Prostate gland (tissue), 2 donors: ENCODE measurements at places on chromosomes 7 and 10. TPM values are rescaled to one million over a fixed set of nuclear protein-coding genes. Genes with fewer than 3 reads are reported as not detected.

- peak; percentile 96 for DNase-seq
Measured at GRCh38 chr10:88131511-88132139, 268.2 kb downstream of the PTEN start.

GRCh38 chr10:6953271-6953801, 373.3 kb upstream of the PRKCQ start:
- no peak for DNase-seq

MCMBP gene
- 37.6 TPM for total RNA-seq

CHAT gene
- not detected for total RNA-seq

- no peak for DNase-seq
Measured at GRCh38 chr10:102261196-102261595, 15.9 kb downstream of the GBF1 start.

DNA sequence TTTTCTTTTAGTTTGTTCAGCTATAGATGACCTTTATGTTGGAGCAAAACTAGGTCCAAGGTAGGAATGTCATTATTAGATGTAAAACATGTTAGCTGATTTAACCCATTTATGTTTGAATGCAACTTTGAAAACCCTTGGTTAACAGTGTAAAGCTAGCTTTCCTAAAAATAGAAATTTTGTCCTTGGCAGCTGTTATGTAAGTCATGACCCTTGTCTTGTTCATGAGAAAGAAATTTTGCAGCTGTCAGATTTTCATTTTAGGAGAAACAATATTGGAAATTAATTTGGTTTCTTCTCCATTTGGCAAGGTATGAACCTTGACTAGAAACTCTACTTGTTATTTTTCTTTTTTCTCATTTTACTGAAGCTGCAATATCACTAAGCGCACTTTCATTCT, 23.9 kb upstream of the CCAR1 start:
- DNase-seq: no peak

DNA sequence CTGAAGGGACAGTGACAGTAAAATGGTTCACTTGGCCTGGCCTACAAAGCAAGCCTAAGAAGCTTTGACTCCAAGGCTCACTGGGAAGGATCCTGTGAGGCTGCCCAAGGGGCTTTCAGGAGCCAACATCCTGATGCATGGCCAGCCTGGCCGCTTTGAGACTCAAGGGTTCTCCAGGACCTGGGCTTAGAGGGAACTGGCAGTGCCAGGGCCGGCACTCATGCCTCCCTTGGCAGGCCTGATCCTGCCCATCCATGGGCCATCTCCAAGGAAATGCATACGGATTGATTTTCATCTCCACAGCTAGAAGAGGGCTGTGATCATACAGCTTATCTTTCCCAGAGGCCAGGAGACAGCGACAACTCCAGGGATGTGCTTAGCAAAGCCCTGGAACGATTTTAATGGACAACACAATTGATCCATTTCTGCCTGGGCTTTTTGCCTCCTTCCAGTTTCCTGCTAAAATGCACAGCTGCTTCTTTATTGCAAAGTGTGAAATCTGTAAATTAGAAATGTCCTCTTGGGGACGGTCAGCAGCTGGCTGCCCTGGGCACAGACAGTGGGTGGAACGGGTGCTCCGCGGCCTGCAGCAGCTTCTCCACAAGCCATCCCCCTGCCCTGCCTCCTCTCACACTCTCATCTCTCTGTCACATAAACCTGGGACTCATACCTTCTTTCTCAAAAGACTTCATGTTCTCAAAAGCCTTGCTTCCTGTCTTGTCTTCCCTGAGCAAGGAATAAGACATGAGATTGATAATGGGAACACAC, 288.5 kb downstream of the GRID1 start:
- no peak for DNase-seq

DNA sequence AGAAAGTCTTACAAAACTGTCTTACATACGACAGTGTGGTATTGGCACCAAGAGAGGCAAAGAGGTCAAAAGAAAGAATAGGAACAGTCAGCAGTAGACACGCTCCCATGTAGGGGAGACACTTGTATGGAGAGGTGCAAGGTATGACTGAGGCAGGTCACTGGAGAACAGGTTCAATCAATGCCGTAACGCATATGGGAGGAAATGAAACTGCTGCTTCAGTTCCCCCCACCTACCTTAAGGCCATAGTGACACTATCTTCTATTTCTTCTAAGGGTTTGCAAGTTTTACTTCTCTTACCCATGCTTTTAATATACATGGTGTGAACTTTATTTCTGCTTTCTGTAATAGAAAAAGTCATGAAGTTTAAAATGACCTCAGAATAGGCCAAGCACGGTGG, 5.5 kb upstream of the PITRM1 start:
- DNase-seq: no peak

GRCh38 chr7:77877791-77878190, 79.2 kb downstream of the PHTF2 start:
- DNase-seq: no peak

GTPBP4 gene
- total RNA-seq: 15.6 TPM

HOGA1 gene
- total RNA-seq: 2.7 TPM

GRCh38 chr7:2967253-2967652, 76.4 kb downstream of the CARD11 start:
- DNase-seq: no peak

- no peak for DNase-seq
Measured at GRCh38 chr7:157989589-157989988, 598.0 kb downstream of the PTPRN2 start.

- no peak for DNase-seq
Measured at GRCh38 chr10:58885686-58886345, 290.6 kb upstream of the PHYHIPL start.

FOXI2 gene
- total RNA-seq: not detected

GRCh38 chr7:89714131-89714530, 440.1 kb upstream of the STEAP1 start:
- no peak for DNase-seq

GPR15LG gene
- total RNA-seq: 3.1 TPM

TDRD1 gene
- not detected for total RNA-seq

GRCh38 chr10:89808842-89809241, 107.5 kb downstream of the KIF20B start:
- no peak for DNase-seq

DNA sequence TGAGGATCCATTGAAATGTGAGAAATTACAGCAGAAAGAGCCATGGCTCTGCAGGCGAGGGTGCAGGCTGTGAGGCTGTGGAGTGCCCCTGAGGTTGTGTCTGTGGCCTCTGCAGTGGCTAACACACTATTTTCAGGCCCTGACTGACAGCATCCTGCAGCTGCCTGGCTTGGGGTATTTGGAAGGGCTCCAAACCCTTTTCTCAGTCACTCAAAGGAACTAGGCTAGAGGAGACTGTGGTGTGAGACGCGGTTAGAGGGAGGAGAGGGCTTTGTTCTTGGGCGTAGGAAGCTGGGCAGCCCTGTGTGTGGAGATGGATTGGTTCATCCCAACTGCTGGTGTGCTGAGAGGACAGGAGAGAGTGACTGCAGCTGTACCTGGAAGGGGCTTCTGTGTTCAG, 134.9 kb downstream of the RAMP3 start:
- no peak for DNase-seq

DNA sequence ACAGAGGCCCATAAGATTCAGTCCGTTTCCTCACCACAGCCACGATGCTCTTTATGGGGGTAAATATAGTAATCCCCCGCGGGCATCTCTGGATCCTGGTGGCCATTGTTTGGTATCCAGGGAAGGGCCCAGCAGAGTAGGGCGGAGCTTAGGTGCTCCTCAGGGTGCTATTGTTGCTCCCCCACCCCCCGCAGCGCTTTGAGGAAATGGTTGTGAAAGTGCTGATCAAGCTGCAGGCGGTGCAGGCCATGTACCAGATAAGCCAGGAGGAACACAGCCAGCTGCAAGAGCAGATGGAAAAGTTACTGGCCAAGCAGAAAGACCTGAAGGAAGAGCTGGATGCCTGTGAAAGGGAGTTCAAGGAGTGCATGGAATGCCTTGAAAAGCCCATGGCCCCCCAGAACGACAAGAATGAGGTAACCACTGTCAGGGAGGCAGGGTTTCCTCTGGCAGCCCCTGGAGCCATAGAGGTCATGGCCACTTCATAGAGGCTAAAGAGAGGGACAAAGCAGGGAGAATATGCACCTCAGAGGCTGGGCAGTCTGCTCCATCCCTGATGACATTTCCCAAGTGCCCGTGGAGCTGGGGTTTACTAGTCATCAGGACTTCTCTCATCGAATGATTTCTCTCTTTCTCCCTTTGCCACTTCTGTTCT, 17.6 kb upstream of the FLNC start:
- no peak for DNase-seq

- peak; percentile 7 for DNase-seq
Measured at GRCh38 chr7:36784991-36785940, 61.0 kb upstream of the AOAH start.

- no peak for DNase-seq
Measured at GRCh38 chr10:107442035-107442505, 277.6 kb upstream of the SORCS1 start.

DNA sequence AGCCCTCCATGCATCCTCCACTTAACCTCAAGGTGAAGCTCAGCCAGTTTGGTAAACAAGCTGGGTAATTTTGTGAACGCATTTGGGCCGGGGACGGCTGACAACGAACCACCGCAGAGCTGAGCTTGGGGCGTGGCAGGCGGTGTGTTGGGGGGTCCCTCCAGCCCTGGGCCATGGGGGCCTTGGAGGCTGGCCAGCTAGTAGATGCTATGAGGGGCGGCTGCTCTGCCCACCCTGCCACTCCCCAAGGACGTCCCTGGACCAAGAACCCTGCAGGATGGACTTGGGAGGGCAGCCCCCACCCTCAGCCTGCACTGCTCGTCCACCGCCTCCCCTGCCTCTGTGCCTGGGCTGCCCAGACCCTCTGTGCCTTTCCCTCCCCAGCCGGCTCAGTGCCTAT, 12.0 kb upstream of the SCART1 start:
- no peak for DNase-seq

DNA sequence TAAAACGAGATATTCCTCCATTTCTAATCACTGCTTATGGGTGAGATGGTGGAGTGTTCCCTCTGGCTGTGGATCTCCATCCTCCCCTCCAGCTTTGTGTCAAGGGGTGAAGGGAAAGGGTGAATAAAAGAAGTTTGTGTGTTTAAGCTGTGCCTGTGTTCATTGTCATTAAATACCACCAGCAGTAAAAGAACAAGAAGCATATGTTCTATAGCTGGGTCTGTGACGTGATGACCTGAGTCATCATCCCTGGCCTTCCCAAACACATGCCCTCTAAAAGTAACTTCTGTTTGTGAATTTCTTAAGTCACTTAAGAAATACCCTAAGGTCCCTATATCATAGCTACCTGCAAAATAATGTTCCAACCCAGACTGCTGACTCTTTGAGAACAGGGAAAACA, 104.9 kb downstream of the PPP1R17 start:
- no peak for DNase-seq

DNA sequence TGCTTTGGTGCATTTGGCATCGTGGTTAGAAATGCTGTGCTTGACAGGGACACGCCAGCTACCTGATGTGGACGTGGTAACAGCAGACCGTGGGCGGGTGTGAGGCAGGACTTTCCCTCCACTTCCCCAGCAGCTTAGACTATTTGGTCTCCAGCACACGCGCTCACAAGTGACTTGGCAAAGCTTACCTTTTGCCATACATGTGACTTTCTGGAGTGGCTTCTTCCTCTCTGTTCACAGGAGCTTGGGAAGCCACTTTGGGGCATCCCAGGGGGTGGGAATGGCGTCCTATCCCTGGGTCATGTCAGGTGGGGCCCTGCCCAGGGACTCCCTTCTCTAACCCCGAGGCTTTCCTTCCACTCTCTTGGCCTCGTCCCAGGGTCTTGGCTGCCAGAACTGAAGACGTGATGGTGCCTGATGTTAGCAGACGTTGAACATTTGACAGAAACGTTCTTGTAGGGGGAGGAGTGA, 228.7 kb upstream of the KLF6 start:
- DNase-seq: no peak

APBB1IP gene
- total RNA-seq: 3.1 TPM

DNA sequence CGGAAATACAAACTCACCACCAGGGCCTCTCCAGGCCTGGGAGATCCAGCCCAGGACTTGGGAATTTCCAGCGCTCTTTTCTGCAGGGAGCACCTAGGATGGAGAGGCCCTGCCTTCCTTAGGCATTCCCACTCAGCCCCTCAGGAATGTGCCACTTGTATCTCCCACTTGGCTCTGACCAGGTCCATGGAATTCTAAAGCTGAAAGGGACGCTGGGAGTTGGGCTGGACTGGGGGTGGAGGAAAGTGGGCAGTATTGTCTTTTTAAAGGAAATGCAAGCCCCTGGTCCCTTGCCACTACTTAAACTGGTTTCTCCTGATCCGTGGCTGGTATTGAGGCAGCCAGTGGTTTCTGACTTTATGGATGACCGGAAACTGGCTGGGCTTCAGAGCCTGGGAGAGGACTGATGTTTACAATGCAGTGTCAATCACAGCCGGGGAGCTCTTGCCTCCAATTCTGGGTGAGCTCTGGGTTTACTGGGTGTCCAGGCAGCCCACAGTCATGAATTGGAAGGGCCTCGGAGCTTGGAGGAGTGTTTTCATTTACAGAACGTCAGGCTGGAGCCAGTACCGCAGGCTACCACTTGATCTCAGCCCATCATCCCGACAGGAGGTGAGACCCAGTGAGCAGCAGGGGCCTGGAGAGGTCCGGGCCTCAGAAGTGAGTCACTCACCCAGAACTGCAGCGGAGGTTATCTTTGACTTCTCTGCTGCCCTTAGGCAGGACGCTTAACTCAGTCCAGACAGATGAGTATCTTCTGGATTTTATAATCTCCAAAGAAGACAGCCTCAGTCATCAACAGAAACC, 27.3 kb downstream of the AGAP3 start:
- DNase-seq: peak; percentile 86

DNA sequence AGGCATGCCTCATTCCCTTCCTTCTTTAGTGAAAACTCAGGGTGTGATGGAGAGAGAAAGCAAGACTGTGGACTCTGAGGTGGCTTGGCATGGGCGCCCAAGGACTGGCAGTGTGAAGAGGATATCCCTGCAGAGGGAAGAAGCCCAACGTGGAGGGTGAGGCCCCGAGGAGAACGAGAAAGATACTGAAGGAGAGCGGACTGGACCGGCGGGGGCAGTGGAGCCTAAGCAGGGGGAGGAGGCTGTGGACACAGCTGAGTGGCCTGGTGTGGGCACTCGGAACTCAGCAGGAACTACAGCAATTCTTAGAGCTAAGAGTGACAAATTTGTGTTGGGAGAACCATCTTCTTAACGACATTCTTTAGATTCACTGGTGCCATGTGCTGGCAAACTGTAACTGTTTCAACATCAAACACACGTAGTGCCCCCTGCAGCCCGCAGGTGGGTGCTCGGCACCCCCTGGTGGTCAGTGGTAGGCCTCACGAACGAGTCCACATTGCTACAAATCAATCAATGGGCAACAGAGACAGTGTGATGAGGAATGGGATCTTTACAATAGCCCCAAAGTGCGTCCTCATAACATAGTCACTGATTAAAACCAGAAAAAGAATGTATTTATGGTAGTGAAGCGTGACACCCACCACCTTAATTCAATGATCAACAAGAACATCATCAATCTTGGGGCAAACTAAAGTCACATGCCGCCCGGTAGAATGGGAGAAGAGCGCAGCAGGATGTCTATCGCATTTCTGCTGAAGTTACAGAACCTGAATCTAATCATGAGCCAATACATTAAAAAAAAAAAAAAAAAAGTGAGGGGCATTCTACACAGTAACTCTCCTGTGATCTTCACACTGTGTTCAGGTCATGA, 2.0 kb upstream of the SFTPA1 start:
- peak; percentile 14 for DNase-seq

CBLL1 gene
- 35.3 TPM for total RNA-seq

PSD gene
- total RNA-seq: 1.0 TPM
